ENCODE measurements at places on chromosomes 4 and X. TPM values are rescaled to one million over a fixed set of nuclear protein-coding genes. Genes with fewer than 3 reads are reported as not detected.

DNA sequence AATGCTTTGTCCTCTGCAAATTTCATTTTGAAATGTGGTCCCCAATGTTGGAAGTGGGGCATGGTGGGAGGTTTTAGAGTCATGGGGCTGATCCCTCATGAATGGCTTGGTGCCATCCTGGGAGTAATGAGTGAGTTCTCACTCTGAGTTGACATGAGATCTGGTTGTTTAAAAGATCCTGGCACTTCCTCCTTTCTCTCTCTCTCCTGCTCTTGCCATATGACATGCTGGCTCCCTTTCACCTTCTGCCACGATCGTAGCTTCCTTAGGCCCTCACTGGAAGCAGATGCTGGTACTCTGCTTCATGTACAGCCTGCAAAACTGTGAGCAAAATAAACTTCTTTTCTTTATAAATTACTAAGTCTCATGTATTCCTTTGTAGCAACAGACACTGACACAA is 262.0 kb downstream of the IL15 start:
- no peak for DNase-seq

DNA sequence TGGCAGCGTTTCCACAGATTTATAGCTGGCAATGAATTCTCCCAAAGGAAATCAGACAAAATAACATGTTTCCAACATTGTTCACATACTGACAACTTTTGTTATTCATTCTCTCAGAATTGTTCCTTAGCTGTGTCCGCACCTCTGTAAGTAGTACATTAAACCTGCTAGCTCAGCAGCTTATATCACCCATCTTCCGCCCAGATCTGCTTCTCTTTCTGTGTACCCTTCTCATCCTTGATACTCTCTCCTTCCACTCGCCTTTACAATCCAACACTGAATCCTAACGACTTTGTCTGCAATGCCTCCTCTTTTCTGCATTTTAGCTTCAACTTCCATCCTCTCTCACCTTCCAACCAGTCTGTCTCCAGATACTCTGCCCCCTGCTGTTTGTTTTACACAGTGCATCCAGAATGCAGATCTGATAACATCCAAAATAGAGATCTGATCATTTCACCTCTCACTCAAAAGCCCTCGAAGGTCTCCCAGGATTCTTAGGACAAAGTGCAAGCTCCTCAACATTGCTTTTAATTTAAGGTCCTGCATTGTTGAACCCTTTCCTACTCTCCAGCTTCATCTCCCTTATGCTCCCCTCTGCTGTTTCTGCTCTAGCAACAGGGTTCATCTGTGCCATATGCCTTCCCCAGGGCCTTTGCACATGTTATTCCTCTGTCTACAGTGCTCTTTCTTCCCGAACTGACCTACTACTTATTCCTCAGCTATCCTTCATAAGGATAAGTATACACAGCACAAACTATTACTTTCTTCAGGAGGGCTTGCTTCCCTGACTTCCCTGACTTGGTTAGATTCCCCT is 67.3 kb upstream of the VBP1 start:
- DNase-seq, result no peak

Gene ASMT
- total RNA-seq, result not detected

- peak; percentile 14 for DNase-seq
Measured at GRCh38 chr4:139599594-139600374, 43.8 kb upstream of the SETD7 start.

- no peak for DNase-seq
Measured at GRCh38 chrX:22800806-22801205, 199.0 kb upstream of the DDX53 start.

Gene USP26
- total RNA-seq, result not detected

DNA sequence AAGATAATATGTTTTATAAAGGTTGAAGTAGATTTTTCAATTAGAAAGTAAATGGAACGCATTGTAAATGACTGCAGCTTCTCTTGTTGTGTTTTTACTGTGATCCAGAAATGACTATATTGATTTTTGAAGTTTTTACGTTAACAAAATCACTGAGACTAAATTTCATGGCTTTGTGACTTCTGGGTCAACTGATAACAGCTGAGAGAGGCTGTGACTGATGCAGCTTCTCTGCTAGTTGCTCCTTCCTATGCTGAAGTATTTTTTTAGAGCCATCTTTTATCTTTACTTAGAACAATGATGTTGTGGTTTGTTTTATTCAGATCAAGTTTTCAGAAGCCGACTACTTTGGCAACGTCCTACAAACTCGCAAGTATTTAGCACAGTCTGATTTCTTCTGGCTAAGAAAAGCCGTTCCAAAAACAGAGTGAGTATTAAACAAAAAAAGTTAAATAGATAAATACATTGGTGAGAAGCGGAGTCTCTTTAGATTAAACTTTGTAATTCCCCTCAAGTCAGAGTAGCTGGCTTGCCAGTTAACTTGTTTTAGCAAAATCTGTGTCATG is 94.7 kb upstream of the CBLL2 start:
- DNase-seq, result no peak

Gene CT45A2
- total RNA-seq, result not detected

GRCh38 chr4:33954759-33955158 is 2289.6 kb downstream of the ARAP2 start:
- DNase-seq, result no peak

Gene MRPS18C
- 68.7 TPM for total RNA-seq

Gene ERCC6L
- 9.7 TPM for total RNA-seq

DNA sequence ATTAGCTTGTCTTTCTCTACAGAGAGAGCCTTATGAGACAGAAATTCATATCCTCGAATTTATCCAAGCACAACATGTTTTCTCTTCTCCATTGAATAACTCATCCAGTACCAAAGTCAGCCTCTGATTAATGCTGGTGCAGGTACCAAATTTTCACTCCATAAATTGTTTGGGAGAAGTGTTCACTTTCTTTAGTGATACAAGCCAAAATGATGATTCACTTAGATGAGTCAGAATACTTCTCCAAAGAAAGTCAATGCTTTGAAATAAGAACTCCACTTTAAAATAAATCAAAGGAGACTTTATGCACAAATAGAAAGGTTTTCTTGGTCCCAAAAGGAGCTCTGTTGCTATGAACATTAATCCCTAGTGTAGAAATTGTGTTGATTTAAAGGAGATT is 60.2 kb downstream of the MAOB start:
- no peak for DNase-seq

DNA sequence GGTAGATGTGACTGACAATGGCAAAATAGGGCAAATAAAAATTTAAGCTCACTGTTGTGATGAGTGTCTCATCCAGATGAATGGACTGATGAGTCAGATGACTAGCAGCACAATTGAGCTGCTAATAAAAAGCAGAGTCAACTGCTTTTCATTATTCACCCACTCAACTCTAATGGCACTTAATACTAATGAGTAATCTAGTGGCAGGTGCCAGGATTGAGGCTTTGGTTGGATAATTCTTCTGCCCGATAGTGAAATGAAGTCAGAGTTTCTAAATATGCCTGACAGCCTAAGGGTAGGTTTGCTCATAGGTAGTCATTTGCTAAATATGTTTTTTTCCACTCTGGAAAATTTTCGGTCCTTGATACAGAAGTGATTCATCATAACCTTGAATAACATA is 10.4 kb downstream of the OGT start:
- DNase-seq, result no peak

GRCh38 chrX:111348429-111348828 is 63.6 kb downstream of the DCX start:
- no peak for DNase-seq

DNA sequence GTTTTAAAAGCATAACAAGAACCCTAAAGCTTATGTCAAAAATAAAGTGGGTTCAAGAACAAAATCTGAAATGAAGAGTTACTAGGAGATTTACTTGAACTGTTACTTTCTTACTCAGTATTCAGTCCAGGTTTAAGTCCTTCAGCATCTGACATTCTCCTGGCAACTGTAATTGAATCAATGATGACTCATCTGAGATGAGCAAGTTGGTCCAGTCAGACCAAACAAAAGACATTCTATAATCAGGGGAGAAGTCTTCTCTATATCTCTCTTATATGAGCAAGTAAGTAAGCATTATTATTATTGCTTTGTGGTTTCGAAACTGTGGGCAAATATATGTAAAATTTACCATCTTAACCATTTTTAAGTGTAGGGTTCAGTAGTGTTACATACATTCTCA is 34.6 kb downstream of the MAP9 start:
- no peak for DNase-seq

Gene APLN
- total RNA-seq, result 0.09 TPM

Gene ITGB1BP2
- 4.2 TPM for total RNA-seq

GRCh38 chr4:104870495-104871233 is 276.0 kb upstream of the TET2 start:
- no peak for DNase-seq

DNA sequence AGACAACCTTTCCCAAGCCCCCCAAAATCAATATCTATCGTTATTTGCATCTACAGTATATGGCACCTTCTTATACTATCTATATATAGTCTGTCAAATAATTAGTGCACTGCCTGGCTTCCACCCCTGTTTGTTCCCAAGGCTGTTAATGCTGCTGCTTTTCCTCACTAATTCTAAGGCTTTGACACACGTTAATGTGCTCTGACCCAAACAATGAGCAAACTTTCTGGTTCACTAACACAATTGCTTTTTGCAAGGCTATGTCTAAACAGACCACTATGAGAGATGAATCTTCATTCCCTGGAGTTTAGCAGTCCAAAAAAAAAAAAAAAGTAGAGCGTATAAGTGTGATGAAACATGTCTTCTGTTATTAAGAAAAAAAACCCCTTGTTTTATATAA is 360.9 kb upstream of the AGA start:
- no peak for DNase-seq

- DNase-seq, result no peak
Measured at GRCh38 chr4:110124711-110125110, 73.7 kb downstream of the ELOVL6 start.

Gene TMSB15A
- not detected for total RNA-seq

Gene PI4K2B
- total RNA-seq, result 25.0 TPM

GRCh38 chr4:168486912-168487281 is 6.6 kb upstream of the DDX60L start:
- DNase-seq, result no peak

GRCh38 chr4:78630615-78631014 is 79.0 kb downstream of the ANXA3 start:
- DNase-seq, result no peak

Gene PRIMPOL
- total RNA-seq, result 7.5 TPM

Gene DUSP9
- total RNA-seq, result 12.0 TPM

DNA sequence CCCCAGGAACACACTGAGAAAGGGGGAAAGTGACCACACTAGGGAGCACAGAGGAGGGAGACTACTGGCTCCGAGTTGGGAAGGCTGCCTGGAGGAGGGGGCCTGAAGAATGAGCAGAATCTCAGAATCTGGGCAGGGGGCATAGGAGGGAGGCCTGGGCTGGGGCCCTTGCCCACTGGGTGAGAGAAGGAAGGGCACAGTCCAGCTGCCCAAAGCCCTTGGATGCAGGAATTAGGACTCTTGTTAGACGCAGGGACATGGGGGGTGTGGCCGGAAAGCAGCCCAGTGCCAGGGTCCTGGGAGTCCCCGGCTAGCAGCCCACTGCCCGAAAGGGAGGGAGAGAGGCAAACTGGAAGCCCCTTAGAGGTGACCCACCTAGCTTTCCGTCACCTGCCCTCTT is 1.9 kb upstream of the DUSP9 start:
- DNase-seq, result no peak

- DNase-seq, result no peak
Measured at GRCh38 chr4:1192091-1192492, 19.7 kb upstream of the SPON2 start.

DNA sequence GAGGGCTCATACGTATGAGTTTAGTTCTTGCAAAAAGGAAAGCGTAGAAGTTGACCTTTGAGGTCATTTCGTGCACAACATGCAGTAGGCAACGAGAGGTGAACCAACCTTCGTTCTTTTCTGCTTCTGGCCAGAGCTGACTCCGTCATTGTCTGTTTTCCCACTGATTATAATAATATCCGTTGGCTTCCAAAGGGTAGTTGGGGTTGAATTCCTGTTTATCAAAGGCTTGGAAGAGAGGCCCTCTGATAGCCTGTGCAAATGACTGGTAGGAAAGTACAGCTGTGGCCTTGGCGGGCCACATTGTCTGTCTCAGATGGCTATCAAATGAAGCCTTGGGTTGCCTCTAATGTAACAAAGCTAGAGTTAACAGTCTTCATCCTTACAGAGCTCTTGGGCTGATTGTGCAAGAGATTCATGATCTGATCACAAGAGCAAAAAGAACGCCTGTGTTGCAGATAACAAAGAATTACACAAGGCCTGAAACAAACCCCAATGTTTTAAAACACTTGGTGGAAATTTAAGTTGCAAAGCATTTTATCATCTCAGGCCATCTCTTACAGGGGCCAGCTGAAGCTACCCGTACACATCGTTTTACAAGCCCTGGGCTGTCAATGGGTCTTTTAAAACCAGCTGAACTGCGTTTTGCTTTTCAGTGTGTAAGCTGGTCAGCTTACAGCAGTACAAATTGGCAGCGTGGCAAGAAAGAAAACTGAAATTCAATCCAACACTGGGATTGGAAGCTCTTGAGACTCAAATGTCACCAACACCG is 46.1 kb upstream of the FAM9C start:
- no peak for DNase-seq

- peak; percentile 42 for DNase-seq
Measured at GRCh38 chrX:131677655-131678628, 134.1 kb downstream of the OR13H1 start.

- DNase-seq, result peak; percentile 58
Measured at GRCh38 chr4:158810487-158811215, 41.8 kb downstream of the FNIP2 start.

Gene IL3RA
- 0.21 TPM for total RNA-seq

Gene ACE2
- total RNA-seq, result 1.8 TPM

Gene HERC5
- 6.8 TPM for total RNA-seq

DNA sequence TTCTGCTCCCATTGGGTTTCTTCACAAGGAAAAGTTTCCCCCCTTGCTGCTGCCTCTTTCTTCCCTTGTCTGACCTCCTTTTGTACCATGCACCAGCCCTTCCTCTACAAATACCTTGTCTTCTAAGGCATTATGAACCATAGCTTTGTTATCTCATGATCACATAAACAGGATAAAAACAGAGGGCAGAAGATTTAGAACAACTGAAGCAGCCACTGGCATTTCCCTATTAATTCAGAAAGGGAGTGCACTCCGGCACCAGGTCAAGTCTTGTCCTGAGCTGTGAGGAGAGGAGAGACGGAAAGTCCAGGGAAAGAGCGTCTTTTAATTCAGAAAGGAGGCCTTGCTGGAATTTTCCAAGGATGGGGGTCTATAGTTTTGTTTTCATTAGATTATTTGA is 281.7 kb downstream of the RCHY1 start:
- DNase-seq, result no peak

- DNase-seq, result no peak
Measured at GRCh38 chr4:42632653-42633382, 24.1 kb downstream of the ATP8A1 start.

Gene RXFP1
- total RNA-seq, result not detected

DNA sequence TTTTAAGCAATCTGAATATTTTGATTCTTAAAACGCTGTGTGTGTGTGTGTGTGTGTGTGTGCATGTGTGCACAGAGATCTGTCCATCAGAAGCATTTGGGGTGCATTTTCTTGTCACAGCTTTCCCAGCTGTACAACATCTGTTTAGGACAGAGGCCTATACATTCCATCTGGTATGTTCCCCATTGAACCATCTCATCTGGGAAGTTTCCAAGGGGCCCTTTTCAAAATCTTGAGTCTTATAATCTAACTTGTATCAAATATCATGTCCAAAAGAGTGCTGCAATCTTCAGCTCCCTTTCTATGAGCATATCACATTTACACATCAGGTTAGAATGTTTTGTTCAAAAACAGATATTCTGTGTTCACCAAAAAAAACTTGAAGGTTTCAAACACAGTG is 16.5 kb upstream of the MID1 start:
- no peak for DNase-seq

GRCh38 chrX:49003696-49004095 is 1.6 kb upstream of the GRIPAP1 start:
- no peak for DNase-seq

GRCh38 chrX:107721966-107722707 is 53.5 kb downstream of the TSC22D3 start:
- no peak for DNase-seq

Gene TMPRSS11D
- total RNA-seq, result not detected
